Stimulated activated CD4-positive, alpha-beta T cell treated with anti-CD3 and anti-CD28 coated beads, Interleukin-4, amount 100 ng/mL, for 1 hour (primary cell): ENCODE measurements at places on chromosomes 16 and 17.

- DNase-seq: no peak
Observed at GRCh38 chr17:80833952-80834892, 157.4 kb upstream of the CHMP6 start.

GRCh38 chr17:73335591-73336407 lies 24.0 kb upstream of the CDC42EP4 start:
- no peak for DNase-seq

- no peak for DNase-seq
Observed at GRCh38 chr16:85536073-85536410, 77.1 kb upstream of the GSE1 start.

- no peak for DNase-seq
Observed at GRCh38 chr17:36858119-36859002, 78.9 kb upstream of the LHX1 start.

DNA sequence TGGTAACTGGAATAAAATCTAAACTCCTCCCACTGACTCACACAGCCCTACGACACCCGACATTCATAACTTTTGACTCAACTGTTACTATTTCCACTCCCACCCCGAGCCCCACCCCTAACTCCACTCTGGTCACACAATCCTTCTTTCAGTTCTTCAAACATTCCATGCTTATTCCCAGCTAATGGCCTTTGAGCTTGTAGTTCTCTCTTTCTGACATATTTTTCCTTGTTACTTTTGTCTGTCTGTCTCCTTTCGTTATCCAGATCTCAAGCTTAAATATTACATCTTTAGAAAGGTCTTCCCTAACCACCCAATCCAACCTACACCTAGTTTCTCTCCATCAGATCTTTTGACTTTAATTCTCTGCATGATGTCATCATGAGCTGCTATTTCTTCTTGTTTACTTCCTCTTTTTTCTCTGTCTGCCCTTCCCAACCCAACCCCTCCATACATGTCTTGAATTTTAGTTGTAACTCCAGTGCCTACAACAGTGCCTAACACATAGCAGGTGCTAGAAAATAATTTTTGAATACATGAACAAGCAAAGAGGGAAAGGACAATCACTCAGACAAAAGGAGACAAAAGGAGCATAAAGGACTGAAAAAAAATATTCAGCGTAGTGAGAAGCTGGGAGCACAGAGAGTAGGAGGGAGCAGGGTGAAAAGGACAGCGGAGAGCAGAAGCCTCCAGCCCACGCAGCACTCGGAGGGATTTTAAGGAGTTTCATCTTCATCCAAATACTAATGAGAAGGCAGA lies 65.2 kb upstream of the SMIM36 start:
- no peak for DNase-seq

DNA sequence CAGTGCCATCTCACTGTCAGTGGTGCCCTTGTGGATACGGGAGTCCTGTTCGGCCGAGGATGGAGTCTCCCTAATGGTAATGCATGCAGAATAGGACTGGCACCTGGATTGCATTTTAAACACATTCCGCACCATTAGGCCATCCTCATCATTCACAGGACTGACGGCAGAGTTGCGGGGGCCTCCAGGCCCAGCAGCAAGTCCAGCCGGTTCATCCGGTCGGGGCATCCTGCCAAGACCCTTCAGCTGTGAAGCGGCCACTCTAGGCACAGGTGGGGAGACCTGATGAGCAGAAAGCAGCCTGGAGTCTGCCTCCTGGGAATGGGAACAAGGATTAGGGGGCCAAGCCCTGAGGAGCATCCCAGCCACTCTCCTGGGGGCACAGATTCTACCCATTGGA lies 90.3 kb upstream of the XYLT1 start:
- no peak for DNase-seq

DNA sequence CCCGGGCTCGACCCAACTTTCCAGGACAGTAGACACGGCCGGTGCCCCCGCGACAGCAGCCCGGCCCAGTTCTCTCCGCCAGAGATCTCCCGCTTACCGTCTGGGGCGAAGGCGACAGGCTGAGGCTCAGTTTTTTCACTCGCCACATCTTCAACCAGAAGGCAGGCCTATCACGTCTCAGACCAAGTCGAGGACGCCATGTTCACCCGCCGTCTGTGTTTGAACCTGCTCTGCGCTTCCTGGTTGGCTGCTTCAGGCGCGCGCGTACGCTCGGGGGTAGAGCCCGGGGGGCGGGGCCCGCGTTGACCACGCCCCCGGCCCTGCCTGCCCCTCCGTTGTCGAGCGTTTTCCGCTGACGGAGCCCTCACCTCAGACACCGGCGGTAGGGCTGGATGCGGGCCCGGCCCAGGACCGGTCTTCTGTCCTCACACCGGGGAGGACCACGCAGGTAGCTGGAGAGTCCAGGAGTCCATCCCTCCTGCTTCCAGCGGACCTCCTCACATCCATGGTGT lies at the start of gene SPAG5:
Gene SPAG5 (minus strand): TSS at position 227 of the 512 bp plus-strand sequence. CDS start 79 bp downstream, at position 148.
- peak; percentile 92 for DNase-seq
